ENCODE measurements at places on chromosomes 13 and 19. TPM values are rescaled to one million over a fixed set of nuclear protein-coding genes. Genes with fewer than 3 reads are reported as not detected.

GRCh38 chr19:5501907-5502306, 46.7 kb downstream of the ZNRF4 start:
- peaks cover 1% of the 10 kb centered on the region for H3K36me3 ChIP-seq
- H3K27me3 ChIP-seq, result no peaks in the 10 kb centered on the region

Gene C1QTNF9
- total RNA-seq, result not detected

Gene GMIP
- total RNA-seq, result 110 TPM

DNA sequence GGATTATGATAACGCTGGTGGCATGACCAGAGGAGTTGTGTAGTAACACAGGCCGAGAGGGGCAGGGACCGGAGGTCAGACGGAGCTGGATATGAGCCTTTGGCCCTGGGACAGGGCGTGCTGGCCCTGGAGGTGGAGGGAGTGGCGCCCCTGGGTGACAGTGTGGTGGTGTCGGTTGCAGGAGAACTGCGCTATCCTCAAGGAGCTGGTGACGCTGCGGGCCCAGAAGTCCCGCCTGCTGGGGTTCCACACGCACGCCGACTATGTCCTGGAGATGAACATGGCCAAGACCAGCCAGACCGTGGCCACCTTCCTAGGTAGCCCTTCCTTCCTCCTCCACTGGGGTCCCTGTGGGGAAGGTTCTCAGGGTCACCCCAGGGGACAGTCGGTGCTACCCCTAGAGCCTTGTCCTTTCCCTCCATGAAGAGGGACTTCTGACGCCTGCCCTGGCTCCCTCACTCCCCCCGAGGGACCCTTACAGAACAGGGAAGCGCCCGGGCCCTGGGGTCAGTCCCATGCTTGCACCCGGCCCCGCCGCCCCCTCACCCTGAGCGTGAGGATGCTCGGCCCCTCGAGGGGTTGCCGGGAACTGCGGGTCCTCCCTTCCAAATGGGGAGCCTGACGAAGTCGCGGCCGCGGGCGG, 12.8 kb upstream of the ZNF554 start:
- H3K27me3 ChIP-seq, result no peaks in the 10 kb centered on the region
- H3K36me3 ChIP-seq, result peaks cover 24% of the 10 kb centered on the region
- H3K4me3 ChIP-seq, result no peak overlapping the region
- DNase-seq, result no peak

DNA sequence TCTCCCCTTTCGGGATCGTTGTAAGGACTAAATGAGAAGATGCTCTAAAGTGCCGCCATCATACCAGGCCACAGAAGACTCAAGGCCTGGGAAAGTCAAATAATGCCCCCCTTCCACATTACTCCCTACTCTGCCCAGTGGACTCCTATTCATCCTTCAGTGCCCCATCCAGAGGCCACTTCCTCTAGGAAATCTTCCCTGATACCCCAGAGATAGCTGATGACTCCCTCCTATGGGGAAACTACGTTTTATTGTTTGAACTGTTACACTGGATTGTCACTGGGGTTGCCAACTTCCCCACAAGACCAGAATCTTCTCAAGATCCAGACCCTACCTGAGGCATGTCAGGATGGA, 14.2 kb downstream of the MEIS3 start:
- no peaks in the 10 kb centered on the region for H3K36me3 ChIP-seq
- H3K4me3 ChIP-seq, result no peak overlapping the region
- H3K27ac ChIP-seq, result no peak overlapping the region
- H3K4me1 ChIP-seq, result no peaks in the 10 kb centered on the region
- peaks cover 35% of the 10 kb centered on the region for H3K27me3 ChIP-seq

GRCh38 chr13:85549819-85550218, 249.4 kb downstream of the SLITRK6 start:
- no peaks in the 10 kb centered on the region for H3K36me3 ChIP-seq
- no peak for DNase-seq
- no peaks in the 10 kb centered on the region for H3K27me3 ChIP-seq
- H3K27ac ChIP-seq, result no peak overlapping the region
- H3K4me3 ChIP-seq, result no peak overlapping the region

- H3K36me3 ChIP-seq, result peaks cover 14% of the 10 kb centered on the region
- no peak overlapping the region for H3K27ac ChIP-seq
- H3K4me3 ChIP-seq, result no peak overlapping the region
- H3K4me1 ChIP-seq, result peaks cover 40% of the 10 kb centered on the region
Observed at GRCh38 chr19:58351558-58351878, 1.8 kb downstream of the A1BG start.

Gene MEIOSIN
- not detected for total RNA-seq

GRCh38 chr13:22866221-22866620, 314.6 kb upstream of the SGCG start:
- H3K27me3 ChIP-seq, result no peaks in the 10 kb centered on the region
- no peaks in the 10 kb centered on the region for H3K4me1 ChIP-seq
- H3K27ac ChIP-seq, result no peak overlapping the region
- H3K36me3 ChIP-seq, result no peaks in the 10 kb centered on the region

- no peak for DNase-seq
- no peaks in the 10 kb centered on the region for H3K27me3 ChIP-seq
- no peaks in the 10 kb centered on the region for H3K36me3 ChIP-seq
- H3K4me3 ChIP-seq, result no peak overlapping the region
Observed at GRCh38 chr19:33467851-33468250, 53.7 kb downstream of the PEPD start.

GRCh38 chr13:67620665-67621064, 390.5 kb upstream of the PCDH9 start:
- no peaks in the 10 kb centered on the region for H3K36me3 ChIP-seq
- no peak for DNase-seq
- no peaks in the 10 kb centered on the region for H3K27me3 ChIP-seq
- H3K4me1 ChIP-seq, result no peaks in the 10 kb centered on the region
- no peak overlapping the region for H3K4me3 ChIP-seq

DNA sequence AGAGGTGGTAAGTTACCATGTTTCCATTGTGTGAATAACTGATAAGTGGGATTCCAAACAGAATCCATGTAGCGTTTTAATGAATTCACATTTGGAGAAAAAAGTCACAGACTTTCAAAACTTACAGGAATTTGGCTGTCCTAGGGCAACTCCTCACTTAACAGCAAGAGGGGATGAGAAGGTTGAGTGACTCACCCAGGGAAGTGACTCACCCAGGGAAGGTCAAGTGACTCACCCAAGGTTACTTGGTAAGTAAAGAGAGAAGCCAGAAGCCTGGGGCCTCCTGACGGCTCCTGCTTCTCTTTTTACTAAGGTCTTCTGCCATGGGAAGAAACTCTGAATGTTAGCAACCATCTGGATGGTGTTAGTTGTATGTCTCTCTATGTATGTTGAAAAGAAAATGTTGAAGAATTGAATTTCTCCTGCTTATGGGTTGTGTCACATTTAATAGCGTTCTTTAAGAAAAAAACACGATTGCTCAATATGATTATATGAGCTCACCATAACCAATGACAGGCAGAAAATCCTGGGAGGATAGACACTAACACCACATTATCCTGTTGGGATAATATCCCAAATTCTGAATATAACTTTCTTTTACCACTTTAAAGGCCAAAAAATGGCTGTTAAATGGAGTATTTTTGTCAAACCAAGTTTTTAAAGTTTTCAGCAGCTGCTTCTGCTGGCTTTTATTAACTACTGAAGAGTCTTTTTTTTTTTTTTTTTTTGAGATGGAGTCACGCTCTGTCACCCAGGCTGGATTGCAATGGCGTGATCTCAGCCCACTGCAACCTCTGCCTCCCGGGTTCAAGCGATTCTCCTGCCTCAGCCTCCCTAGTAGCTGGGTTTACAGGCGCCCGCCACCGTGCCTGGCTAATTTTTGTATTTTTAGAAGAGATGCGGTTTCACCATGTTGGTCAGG, 195.6 kb downstream of the GGACT start:
- no peaks in the 10 kb centered on the region for H3K27me3 ChIP-seq
- H3K27ac ChIP-seq, result peak overlapping the region; percentile 89
- DNase-seq, result peak; percentile 86
- H3K36me3 ChIP-seq, result peaks cover 14% of the 10 kb centered on the region
- H3K4me1 ChIP-seq, result peaks cover 38% of the 10 kb centered on the region
- peak overlapping the region; percentile 8 for H3K4me3 ChIP-seq
